Motor neuron (in vitro differentiated cells): ENCODE measurements at places on chromosomes 2 and 18. TPM values are rescaled to one million over a fixed set of nuclear protein-coding genes. Genes with fewer than 3 reads are reported as not detected.

- ATAC-seq, result no peak
Observed at GRCh38 chr18:79345366-79345765, 50.4 kb upstream of the NFATC1 start.

Gene CRIM1
- 22.6 and 22.7 TPM in 2 replicates for total RNA-seq

Gene CRYGD
- total RNA-seq, result 2.2 and 2.4 TPM in 2 replicates

- no peak for ATAC-seq
Observed at GRCh38 chr2:49794396-49794795, 640.1 kb upstream of the FSHR start.

DNA sequence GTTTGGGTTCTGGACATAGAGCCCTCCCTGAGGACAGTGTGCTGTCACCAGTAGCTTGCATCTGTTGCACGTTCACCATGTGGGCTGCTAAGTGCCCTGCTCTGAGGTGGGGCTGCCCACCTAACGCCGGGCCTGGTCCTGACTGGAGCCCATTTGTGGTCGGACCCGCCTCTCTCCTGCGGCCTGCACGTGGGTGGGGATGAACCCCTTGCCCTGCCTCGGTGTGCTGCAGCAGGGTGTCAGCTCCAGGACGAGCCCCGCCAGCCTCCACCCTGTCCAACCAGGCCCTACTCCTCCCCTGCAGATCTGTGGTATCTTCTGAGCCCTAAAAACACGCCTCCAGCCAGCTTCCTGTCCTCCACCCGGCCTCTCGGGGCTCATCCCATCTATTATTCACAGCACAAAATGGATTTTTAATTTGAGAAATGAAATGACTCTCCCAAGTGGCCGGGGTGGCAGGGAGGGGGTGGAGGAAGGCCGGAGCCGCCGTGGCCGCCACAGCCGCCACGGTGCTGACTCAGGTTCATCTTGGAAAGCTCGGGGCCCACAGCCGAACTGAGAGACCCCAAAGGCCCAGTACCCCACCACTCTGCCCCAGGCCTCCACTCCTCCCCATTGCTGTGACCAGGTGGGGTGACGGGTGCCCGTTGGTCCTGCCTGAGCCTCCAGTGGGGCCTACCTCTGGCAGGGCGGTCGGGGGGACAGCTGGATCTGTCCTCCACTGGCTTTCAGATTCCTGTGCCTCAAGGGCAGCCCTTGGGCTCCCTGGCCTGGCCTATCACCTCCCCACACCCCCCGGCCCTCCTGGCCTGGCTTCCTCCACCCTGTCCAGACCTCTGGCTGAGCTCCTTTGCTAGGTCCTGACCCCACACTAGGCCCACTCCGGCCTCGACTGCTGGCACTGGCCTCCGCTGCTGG is 2.8 kb upstream of the ECEL1 start:
- peak; percentile 53 for ATAC-seq

GRCh38 chr2:105396254-105397024 is 2.4 kb downstream of the FHL2 start:
- no peak for ATAC-seq

GRCh38 chr2:64749446-64749845 is 95.7 kb upstream of the SERTAD2 start:
- no peak for ATAC-seq

Gene NEU4
- total RNA-seq, result 0.63 and 2.5 TPM in 2 replicates

Gene HTR2B
- 0.27 and 0.67 TPM in 2 replicates for total RNA-seq

DNA sequence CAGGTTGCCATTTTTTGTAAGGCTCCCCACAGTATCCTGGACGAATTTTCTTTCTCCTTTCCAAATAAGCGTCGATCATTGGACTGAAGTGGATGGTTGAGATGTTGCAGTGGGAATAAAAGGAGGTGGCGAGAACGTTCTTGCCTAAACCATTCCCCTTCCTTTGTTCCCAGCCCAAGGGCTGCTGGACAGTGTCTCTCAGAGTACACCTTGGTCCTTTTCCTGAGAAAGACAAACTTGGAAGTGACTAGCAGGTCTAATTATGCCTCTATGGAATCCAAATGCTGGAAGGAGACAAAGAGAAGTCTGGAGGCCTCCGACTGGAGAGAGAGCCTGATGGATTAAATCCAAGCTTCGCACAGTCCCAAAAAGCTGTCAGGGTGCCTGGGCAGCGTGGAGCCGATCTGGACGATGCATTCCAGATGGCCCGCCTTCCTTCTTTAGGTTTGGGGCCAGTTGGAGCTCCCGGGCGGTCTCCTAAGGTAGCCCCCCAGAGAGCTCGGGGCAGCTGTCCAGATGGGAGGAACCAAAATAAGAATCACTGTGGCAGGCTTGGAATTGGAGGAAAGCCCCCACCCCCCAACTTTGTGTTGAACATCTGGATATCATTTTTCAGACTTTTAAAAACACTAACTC is 186.8 kb downstream of the TMEM247 start:
- ATAC-seq, result no peak

DNA sequence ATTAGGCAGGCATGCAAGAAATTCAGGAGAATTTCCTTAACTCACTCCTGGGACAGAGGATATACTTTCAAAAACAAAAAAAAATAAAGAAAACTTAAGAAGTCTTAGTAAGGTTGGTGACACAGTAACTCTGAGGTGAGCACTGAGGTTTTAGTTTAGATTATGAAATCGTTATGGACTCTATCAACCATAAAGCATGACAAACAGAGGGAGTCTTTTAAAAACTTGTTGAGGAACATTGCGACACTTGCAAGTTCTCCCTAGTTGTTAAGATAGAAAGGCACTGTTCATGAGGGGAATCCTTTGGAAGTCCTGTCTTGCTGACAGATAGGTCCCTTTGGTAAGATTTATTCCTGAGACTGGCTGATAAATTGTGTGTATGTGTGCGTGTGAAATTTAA is 194.3 kb upstream of the ERBB4 start:
- no peak for ATAC-seq
